ENCODE measurements at places on chromosomes 6 and 20.

GRCh38 chr6:125481056-125481455 is 179.3 kb upstream of the HDDC2 start:
- no peak for DNase-seq

DNA sequence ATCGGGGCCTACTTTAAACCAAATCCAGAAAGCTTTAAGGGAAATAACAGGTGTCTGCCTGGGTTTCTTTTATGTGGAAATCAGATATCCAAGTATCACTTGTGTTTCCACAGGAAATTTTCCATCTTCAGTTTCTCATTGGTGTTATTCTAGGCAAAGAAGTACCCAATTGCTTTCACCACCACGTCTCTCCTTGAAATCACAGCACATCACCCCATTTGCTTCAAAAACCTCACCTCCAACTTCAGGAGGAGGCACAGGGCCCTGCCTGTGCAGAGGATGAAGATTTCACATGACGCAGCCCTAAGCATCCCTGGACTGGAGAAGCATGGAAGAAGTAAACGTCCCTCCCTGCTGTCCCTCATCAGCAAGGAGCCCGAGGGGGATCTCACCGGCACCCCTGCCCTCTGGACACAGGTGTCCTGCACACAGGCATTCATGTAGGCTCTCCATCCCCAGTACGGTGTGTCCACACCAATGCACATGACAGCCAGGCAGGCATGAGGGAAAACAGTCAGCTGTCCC is 182.3 kb downstream of the TBXT start:
- DNase-seq = no peak

GRCh38 chr6:39855356-39855995 is 63.3 kb downstream of the DAAM2 start:
- no peak for DNase-seq

- no peak for DNase-seq
These were observed 73.5 kb downstream of the ZFP64 start for GRCh38 chr20:52118016-52118623.

- no peak for DNase-seq
These were observed 65.0 kb downstream of the ZFAND3 start for GRCh38 chr6:37884548-37884947.

DNA sequence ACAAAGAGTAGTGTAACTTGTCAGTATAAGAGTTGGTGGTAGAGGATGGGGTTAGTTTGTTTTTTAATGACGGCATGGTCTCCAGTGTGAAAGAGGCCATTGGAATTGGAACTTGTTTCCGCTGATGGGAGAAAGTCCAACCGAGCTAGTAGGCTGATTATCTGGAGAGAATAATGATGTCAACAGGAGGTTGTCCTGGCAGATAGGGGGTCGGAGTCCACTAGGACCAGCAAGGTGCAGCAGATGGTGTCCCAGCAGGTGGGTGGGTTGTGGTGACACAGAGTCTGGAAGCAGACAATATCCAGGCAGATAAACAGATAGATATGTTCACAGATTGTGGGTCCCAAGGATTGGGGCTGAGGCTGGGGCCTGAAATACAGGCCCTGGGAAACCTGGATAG is 35.1 kb downstream of the PKIB start:
- peak; percentile 40 for DNase-seq

DNA sequence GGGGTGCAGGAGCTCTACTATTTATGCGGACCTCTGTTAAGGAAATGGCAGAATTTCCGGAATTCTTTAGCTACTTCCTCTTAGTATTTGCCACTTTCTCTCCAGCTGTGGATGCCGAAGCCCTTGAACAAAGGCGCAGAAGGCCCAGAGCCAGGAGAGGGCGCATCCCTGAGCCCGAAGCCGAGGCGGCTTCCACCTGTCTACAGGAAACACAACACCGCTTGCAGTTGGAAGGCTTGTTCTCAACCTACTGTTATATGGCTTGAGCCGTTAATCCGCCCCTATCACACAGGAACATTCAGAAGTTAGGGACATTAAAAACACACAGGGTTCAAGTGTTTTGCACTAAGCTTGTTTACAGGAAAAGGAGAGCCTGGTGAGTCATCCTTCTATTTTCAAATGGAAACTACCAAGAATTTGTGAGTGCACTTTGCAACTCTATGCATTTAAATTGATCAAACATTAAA is 417.1 kb downstream of the BCKDHB start:
- DNase-seq = peak; percentile 14

- DNase-seq = no peak
These were observed 40.7 kb downstream of the YTHDF1 start for GRCh38 chr20:63175038-63175895.

DNA sequence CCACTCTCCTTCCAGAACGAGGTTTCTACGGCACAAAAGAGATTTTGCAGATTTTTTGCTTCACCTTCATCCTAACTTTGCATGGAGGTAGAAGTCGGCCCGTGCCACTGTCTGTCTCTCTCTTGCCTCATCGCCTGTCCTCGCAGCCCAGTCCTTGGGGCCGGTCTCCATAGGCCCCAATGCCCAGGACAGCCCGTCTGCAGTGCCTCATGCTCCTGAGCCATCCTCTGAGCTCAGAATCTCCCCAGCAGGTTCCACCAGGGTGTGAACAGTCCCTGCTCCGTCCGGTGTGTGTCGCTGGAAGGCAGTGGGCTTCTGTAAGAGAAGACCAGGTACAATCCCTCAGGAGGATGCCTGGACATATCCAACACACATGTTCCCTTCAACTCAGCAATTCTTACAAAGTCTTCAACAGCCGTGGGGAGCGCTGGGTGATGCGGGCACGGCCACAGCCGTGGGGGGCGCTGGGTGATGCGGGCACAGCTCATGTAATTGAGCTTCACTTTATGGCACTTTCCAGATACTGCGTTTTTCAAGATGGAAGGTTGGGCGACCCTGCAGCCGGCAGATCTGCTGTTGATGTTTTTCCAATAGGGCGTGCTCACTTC is 231.9 kb downstream of the DLL1 start:
- no peak for DNase-seq

- no peak for DNase-seq
These were observed 83.6 kb upstream of the RBM24 start for GRCh38 chr6:17197607-17198006.

GRCh38 chr20:37234254-37234581 is 27.4 kb downstream of the GHRH start:
- DNase-seq = no peak

GRCh38 chr6:35474131-35474941 is 6.1 kb downstream of the RPL10A start:
- no peak for DNase-seq

- DNase-seq = peak; percentile 80
These were observed at the start of gene CMTR1 for GRCh38 chr6:37432916-37433656. Gene CMTR1, plus strand, starts transcription at chr6:37433221. Its CDS starts 2,409 bp downstream, at chr6:37435630.

GRCh38 chr6:72553531-72554511 is 68.0 kb upstream of the KCNQ5 start:
- DNase-seq = no peak

- no peak for DNase-seq
These were observed 608.1 kb downstream of the QKI start for GRCh38 chr6:164022632-164023031.

- DNase-seq = no peak
These were observed 215.6 kb upstream of the ZNF217 start for GRCh38 chr20:53809217-53809616.

- peak; percentile 47 for DNase-seq
These were observed 485.4 kb upstream of the MANEA start for GRCh38 chr6:95091823-95092436.

GRCh38 chr20:58973866-58974265 is 7.2 kb upstream of the NELFCD start:
- DNase-seq = no peak

GRCh38 chr20:61185841-61186601 is 66.0 kb upstream of the CDH4 start:
- no peak for DNase-seq

- DNase-seq = no peak
These were observed 4.3 kb downstream of the PPP1R10 start for GRCh38 chr6:30612687-30613248.

DNA sequence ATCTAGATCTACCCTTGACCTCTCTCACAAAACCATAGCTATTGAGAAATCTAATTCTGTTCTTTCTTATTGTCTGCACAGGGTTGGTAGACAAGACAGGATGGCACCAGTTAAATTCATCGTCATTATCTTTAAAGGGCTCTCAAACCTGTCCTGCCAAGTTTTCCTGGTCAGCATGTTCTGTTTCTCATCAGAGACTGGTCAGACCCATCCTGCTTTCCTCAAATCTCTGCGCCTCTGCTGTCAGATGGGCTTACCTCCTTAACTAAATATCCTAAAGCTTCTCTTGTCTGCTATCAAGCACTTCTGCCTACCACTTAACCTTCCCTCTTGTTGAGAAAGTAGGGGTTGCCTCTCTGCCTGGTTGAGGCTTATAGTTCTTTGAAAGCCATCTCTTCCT is 125.2 kb downstream of the MYO6 start:
- DNase-seq = no peak

- no peak for DNase-seq
These were observed 15.6 kb downstream of the CHRNA4 start for GRCh38 chr20:63345328-63346100.

- DNase-seq = no peak
These were observed 56.2 kb downstream of the TMEM242 start for GRCh38 chr6:157267109-157267611.

DNA sequence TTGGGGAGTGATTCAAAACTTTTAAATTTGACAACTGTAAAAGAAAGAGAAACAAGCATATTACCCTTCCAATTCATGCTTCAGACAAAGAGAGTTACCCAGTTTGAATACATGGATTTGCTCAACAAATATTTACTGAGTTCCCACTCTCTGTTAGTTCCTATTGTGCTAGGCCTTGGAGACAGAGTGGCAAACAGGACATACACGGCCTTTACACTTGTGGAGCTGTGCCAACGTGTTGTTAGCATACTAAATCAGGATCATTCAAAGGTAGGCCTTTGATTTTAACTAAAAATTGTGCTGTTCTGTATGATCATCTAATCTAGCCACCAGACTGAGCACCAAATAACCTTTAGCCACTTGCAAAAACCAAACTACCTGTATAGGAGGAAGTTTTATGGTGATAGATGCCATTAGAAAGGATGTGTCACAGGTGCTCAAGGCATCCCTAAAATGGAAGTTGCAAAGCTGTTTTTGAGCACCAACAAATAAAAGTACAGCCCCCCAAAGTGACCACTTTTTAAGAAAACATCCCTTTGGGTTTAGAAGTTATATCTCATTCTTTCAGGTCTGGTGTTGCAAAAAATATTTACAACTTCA is 84.5 kb downstream of the CHD6 start:
- DNase-seq = no peak

GRCh38 chr6:72699159-72699558 is 77.3 kb downstream of the KCNQ5 start:
- no peak for DNase-seq

GRCh38 chr6:170186006-170186935 is 104.6 kb downstream of the DLL1 start:
- DNase-seq = no peak

DNA sequence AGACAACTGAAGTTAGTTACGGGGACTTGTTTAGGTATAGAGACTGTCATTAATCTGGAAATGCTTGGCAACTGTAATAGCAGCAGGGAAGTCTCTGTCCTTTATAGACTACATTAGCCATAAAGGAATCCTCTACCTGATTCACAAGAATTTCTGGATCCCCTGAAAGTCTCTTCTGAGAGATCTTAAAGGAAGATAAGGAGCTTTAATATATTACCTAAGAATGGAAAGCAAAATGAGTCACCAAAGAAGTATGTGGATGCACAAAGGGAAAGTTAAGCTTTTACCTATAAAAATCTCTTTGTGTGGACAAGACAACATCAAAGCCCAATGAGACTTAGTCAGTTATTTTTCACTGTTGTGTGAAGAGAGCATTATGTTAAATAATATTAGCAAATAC is 92.2 kb upstream of the RSPO3 start:
- DNase-seq = no peak

GRCh38 chr20:13422637-13423036 is 201.6 kb downstream of the ISM1 start:
- DNase-seq = no peak

DNA sequence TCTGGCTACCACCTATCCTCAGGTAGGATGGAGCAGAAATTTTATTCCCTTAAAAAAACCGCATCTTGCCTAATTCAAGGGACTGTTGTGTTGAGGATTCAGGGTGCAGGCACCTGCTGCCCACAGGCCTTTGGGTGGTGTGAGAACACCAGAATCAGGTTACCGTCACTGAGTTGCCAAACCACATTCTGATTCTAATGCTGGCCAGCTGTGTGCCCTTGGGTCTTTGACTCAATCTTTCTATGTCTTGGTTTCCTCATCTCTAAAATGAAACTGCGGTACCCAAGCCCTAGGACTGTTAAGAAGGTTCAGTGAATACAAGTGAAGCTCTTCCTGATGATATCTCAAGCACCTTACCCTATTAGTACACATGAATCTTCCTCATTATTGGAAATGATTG is 827.3 kb downstream of the DHX35 start:
- DNase-seq = no peak

GRCh38 chr20:59948212-59948611 is 8.0 kb downstream of the FAM217B start:
- no peak for DNase-seq

DNA sequence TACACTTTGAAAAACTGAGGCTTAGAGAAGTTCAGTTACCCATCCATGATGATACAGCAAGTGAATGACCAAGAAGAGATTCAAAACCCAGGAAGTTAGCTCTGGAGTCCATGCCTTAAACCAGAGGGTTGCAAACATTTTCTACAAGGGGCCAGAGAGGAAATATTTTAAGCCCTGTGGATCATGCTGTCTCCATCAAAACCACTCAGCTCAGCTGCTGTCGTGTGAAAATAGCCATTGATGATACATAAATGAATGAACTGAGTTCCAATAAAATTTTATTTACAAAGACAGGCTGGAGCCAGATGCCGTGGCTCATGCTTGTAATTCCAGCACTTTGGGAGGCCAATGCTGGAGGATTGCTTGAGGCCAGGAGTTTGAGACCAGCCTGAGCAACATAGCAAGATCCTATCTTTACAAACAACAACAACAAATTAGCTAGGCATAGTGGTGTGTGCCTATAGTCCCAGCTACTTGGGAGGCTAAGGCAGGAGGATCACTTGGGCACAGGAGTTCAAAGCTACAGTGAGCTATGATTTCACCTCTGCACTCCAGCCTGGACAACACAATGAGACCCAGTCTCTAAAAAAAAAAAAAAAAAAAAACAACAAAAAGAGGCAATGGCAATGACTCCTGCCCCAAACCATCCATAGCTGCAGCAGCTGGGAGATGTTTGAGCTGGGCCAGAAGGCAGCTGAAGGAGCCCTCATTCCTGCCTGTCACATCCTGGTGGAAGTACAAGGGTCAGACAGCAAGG is 44.1 kb upstream of the RIN2 start:
- no peak for DNase-seq

DNA sequence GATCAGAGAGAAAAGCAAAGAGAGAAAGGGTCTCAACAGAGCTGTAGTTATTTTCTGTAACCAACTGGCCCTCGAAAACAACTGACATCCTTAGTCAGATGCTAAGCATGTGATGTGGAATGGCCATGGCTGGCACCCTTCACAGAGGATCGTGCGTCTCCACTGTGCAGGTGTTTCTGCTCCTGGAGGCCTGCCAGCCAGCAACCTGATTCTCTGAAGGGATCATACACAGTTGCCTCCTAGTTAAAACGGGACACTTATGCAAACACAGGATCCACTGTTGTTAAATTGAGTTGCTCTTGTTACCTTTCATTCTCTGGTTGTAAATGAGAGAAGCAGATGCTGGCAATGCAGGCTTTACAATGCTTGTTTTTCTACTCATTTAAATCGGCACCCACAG is 148.5 kb downstream of the HDGFL1 start:
- DNase-seq = no peak

All from DMS 273 treated with DMSO at 0.1 percent for 48 hours (cell line).